ENCODE measurements at places on chromosomes 5 and 9.

DNA sequence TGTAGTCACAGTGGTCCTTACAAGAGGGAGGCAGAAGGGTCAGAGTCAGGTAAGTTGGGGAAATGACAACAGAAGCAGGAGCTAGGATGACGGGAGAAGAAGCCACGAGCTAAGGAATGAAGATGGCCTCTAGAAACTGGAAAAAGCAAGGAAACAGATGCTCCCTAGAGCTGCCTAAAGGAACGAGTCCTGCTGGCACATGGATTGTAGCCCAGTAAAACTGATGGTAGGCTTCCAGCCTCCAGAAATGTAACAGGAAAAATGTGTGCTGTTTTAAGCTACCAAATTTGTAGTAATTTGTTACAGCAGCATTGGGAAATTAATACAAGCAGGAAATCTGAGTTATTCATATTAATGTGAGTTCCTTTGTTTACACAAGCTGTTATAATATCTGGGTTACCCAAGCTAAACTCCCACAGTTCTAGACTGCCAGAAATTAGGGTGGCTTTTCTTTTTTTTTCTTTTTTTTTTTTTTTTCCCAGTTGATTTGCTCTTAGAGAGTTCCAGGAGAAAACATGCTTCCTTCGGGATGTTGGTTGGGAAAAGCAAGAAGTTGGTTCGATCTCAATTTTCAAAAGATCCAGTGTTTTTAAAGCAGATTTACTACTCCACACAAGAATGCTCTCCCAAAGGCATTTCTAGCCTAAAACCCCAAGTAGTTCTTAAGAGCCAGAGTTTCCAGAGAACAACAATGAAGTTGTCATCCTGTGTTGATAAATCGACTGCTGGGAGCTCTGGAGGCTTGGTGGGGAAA lies 400.0 kb upstream of the SLC24A2 start:
- DNase-seq, result no peak

DNA sequence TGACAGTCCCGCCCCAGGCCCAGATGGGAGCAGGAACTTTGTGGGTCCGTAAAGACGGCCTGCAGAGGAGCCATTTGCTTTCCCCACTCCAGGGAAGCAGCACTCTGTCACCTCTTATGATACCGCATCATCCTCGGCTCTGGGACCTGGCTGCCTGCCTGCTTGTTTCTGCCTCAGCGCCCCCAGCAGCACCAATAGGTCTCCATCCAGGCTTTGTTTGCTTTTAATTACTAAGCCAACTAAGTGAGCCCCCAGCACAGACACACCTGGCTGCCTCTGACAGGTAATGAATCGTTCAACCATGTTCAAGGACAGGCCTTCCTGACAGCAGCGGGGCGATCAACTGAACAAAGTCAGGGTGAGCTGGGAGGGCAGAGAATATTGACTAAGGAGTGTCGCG lies 141.4 kb downstream of the C5orf15 start:
- DNase-seq, result peak; percentile 86

DNA sequence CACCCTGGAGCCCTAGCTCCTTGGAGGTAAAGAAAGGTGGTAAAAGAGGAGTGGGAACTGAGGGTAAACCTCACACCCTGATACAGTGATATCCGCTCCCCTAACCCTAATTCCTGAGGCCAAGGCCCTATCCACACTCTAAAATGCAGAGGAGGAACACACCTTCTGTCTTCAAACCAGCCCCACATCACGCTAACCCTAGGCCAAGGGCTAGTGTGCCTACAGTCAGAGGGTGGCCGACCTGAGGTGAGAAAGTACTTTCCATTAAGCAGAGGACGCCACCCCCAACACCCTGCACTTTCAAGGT lies 590 bp downstream of the HDAC3 start:
- no peak for DNase-seq

DNA sequence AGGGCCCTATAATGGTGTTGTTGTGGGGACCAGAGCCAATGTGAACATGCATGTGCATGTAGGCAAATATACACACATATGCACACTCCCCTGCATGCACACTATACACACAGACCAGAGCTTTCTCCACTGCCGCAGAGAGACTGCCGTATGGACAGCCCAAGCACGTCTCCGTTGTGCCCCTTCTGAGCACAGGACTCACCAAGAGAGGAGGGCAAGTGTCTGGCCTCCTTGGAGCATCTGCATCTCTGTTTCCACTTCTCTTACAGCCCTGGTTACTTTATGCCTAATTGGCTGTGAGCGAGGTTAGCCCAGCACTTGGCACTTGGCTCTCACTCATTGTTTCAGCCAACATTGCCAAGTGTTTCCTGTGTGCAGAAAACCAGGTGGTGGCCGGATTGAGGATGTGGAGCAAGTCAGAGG lies 30.4 kb downstream of the CSF2 start:
- peak; percentile 1 for DNase-seq

GRCh38 chr9:105037139-105037538 lies 109.2 kb upstream of the ABCA1 start:
- no peak for DNase-seq

DNA sequence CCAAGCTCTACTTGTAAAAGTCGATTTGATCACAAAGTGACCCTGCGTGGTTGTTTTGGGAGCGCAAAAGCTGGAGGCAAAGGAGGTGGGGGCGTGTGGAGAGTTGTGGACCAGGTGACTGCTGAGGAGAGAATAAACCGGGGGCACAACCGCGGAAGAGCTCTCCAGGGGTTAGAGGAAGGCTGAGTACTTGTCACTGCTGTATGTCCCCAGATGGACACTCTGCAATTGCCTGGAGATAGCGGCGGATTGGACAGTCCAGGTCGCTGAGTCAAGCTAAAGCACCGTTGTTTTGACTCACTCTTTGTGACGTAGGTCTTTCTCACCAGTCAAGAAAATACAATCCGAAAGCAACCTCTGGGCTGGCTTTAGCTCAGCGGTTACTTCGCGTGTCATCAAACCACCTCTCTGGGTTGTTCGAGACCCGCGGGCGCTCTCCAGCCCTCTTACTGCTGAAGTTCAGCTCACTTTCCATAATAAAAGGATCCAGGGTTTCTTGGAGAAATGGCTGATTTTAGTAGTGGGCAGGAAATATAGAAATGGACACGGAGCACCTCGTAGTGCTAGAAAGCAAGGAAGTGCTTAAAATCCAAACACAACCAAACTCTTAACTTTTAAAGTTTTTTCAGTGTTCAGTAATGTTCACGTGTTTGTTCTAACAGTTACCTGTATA lies 25.7 kb downstream of the ZMAT2 start:
- no peak for DNase-seq

DNA sequence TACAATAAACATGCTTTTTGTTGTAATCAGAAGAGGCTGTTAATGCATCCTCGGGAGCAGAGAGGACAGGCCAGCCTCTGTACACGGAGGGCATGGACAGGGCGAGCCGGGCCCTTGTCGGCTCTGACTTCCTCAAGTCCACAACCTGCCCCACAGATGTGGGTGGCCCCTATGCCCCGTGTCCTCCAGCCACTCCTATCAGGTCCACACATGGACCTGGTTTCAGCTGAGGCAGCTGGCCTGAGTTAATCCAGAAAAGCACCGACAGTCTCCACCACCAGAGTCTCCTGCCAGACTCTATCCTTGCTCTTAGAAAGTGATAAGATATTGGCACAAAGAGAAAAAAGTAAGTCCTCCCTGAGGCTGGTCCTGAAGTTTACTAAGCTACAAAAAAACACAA lies 52.4 kb upstream of the PHYKPL start:
- no peak for DNase-seq

DNA sequence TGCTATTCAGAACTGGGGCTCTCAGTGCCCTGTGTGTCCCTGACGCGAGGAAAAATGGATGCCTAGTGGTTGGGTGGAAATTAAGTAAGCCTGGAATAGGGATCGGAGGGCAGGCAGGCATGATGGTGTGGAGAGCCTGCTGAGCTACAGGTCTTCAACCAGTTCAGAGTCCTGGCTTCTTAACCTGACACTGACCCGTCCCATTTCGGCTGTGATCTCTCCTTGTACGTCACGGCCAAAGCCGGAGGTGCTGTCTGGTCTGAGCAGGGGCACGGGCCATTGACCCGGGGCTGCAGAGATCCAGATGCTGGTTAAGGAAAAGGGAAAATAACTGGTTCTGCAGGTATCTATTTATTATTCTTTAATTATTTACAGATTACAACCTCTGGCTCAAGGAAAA lies 27.9 kb downstream of the RHOBTB3 start:
- no peak for DNase-seq

- DNase-seq, result no peak
Measured at GRCh38 chr9:136587944-136588662, 42.3 kb upstream of the NOTCH1 start.

- no peak for DNase-seq
Measured at GRCh38 chr9:101383361-101383760, 1.4 kb downstream of the BAAT start.

DNA sequence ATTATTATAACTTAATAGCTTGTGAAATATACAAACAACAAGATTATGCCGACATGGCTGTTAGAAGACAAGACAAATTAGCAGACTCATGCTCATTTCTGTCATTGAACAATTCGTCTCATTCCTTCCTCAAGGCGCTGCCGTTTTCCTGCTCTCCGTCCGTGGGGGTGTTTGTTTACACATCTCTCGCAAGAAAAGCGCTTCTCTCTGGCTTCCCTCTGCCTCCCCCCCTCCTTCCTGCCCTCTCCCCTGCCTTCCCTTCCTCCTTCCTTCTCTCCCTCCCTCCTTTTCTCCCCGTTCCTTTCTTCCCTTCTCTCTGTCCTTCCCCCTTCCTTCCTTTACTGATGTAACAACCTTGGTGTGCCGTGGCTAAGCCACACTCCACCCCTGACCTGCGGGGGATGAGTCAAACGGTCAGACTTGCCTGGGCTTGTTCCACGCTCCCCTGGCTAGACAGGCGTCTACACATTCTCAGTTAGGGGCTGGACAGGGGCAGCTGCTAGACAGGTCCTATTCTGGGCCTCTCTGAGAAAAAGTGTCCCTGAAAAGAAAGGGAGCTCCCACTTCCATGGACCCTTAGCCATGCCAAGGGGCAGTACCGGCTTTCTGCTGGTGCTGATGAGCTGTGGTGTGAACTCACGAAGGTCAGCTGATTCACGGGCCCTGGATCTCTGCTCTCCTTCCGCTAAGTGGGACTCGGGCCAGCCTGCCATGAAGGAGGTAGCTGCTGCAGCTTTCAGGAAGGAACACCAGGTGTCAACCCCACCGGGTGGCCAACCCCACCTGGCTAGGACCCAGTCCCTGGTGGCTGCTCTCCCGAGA lies 32.0 kb upstream of the SPTLC1 start:
- DNase-seq, result no peak

DNA sequence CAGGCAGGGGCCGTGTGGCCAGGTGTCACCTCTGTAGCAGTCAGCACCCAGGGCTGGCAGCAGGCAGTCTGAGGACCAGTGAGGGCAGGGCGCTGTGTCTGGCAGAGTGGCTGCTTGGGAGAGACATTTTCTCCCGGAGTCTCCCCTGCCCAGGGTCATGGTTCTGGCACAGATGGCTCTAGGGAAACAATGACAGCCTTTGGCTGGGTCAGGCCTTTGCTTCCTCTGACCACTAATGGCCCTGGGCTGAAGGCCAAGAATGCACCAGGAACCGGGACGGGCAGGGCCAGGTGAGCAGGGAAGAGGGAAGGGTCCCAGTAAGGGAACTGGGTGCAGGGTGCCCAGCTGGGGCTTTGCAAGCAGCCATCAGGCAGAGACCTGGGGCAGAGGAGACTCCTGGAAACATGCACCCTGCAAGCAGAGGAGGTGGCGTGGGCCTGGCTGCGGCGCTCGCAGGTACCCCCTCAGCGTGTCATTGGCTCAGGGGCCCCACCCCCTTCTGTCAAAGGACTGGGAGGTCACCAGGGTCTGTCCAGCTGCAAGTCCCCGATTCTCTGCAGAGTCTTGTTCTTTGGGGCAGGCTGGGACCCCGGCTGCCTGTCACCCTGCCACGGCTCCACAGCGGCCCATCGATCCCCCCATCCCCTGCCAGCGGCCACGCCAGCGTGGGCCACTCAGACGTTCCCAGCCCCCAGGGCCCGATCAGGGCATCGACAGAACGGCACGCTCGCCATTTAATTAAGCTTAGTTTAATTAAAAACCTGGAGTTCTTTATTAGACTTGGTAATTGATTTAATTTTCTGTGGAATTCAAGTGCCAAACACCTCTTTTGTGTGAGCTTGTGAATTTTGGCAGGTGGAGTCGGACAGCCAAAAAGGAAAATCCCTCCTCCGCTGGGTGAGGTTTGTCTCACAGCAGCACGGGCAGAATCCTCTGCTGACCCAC lies 18.9 kb upstream of the TMEM250 start:
- DNase-seq, result no peak

- DNase-seq, result no peak
Measured at GRCh38 chr9:14315875-14316601, 2.1 kb upstream of the NFIB start.

GRCh38 chr5:10140195-10140973 lies 109.3 kb downstream of the ATPSCKMT start:
- no peak for DNase-seq

DNA sequence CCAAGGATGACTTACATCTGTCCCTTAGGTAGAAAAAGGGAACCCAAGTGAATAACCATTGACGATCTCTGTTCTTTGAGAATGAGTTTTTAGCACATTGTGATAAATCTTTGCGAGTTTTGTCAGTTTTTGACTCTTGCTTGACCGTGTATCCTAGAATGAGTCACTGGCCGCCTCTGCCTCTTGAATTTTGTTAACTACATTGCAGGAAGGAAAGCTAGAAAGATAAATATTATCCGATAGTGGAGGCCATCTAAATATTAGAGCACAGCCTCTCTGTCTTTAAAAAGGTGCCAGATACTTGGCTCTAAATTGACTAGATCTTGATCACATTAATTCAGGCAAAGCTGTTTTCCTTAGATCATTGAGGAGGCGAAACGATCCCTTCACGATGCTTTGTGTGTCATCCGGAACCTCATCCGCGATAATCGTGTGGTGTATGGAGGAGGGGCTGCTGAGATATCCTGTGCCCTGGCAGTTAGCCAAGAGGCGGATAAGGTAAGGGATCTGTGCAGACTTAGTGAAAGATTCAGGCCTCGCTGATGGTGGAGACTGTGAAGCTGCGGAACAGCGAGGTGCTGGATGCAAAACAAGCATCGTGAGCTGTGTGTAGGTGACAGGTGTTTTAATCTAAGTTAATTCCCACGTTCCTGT lies 12.2 kb downstream of the CCT5 start:
- DNase-seq, result no peak

GRCh38 chr9:87883990-87884389 lies 1.3 kb downstream of the SPATA31E1 start:
- DNase-seq, result no peak

GRCh38 chr5:177303121-177303924 lies at the start of the genes PRELID1 and RAB24:
PRELID1 (plus strand) TSS chr5:177303799; CDS start chr5:177303986, 187 bp downstream.
RAB24 (minus strand) TSS chr5:177303719; CDS start chr5:177303288, 431 bp downstream.
- peak; percentile 53 for DNase-seq

DNA sequence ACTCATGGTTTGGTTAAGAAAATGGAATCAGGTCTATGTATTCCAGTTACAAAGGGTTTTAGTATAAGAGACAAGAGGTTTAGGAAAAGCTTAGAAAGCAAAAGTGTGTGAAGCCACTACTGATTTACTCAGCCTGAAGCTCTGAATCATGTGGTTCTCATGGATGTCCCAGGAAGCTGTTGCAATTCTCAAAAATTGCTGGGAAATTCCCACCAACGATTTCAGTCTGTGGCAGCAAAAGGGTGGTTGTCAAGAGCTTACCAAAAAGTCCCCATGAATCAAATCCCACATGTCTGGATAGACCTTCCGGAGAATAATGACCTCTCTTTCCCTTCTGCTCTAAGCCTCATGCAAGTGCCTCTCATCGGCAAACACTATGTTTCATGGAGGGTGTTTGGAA lies 929.9 kb downstream of the TLE4 start:
- no peak for DNase-seq

- DNase-seq, result no peak
Measured at GRCh38 chr9:94923326-94924089, 197.0 kb downstream of the AOPEP start.

- DNase-seq, result no peak
Measured at GRCh38 chr9:120187758-120188157, 392.2 kb downstream of the CDK5RAP2 start.

GRCh38 chr9:68819065-68819464 lies 114.0 kb downstream of the PIP5K1B start:
- DNase-seq, result no peak

GRCh38 chr9:122723690-122724089 lies at the start of gene OR1L4:
OR1L4 (plus strand) TSS chr9:122723990; CDS start chr9:122723990, 0 bp downstream.
- no peak for DNase-seq

Measured in NCI-H1092 treated with DMSO at 0.1 percent for 48 hours (cell line).